ENCODE measurements at places on chromosomes 16 and 17.

DNA sequence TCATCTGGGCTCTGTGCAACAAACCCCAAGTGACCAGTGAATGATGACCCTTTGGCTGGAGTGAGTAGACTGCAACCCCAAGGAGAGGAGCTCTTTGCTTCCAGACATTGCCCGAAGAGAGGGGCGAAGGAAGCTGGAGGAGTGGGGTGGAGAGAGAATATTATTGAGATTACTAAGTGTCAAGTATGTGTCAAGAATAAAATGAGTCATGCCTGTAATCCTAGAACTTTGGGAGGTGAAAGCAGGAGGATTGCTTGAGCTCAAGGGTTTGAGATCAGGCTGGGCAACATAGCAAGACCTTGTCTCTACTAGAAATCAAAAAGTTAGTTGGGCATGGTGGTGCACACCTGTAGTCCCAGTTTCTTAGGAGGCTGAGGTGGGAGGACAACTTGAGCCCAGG lies 142.0 kb upstream of the CCL2 start:
- DNase-seq, result no peak

GRCh38 chr16:17368446-17368845 lies 102.3 kb downstream of the XYLT1 start:
- DNase-seq, result no peak

DNA sequence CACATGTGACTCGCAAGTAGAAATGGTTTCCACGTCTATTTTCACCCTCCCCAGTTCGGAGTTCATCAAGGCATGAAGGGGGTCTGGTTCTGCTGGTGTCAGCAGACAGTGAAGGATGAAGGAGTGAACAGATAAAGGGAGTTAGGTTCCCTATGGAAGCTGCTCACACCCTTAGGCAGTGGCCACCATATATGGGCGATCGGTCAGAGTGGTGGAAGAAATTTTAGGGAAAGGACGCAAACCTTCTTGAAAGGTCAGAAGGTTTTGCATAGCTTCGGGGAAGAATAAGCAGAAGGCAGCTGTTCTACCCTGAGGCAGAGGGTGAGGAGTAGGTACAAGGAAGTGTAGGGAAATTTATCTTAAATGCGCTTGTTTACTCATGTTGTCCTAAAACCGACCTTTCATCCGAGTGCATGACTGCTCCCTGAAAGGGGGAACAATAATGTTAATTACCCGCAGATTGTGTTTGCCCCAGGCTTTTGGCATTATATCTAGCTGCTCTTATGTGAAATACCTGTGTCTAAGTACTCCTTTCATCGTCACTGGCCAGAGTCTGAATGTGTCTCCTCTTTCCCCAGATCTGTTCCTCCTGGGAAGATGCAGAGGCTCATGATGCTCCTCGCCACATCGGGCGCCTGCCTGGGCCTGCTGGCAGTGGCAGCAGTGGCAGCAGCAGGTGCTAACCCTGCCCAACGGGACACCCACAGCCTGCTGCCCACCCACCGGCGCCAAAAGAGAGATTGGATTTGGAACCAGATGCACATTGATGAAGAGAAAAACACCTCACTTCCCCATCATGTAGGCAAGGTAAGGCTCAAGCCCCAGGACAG lies 12.5 kb downstream of the CDH5 start:
- no peak for DNase-seq

GRCh38 chr17:50943575-50943933 lies 77.4 kb upstream of the TOB1 start:
- no peak for DNase-seq

GRCh38 chr16:80150978-80151721 lies 389.6 kb upstream of the DYNLRB2 start:
- no peak for DNase-seq

GRCh38 chr17:68497885-68498319 lies 14.3 kb upstream of the PRKAR1A start:
- DNase-seq, result no peak

DNA sequence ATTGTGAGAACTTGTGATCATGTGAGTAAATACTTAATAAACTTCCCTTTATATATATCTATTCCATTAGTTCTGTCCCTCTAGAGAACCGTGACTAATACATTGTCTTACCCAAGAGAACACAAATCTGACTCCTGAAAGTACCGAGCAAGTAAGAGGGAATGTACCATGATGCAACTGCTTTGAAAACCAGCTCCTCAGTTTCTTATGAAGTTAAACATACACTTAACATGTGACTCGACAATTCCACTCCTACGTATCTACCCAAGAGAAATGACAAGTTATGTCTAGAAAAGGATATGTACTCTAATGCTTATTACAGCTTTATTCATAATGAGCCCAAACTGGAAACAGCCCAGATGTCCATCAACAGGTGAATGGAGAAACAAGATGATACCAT lies 8.8 kb upstream of the GJD3 start:
- no peak for DNase-seq

All from Panc1 (cell line).